ENCODE measurements at places on chromosomes 12 and 14.

DNA sequence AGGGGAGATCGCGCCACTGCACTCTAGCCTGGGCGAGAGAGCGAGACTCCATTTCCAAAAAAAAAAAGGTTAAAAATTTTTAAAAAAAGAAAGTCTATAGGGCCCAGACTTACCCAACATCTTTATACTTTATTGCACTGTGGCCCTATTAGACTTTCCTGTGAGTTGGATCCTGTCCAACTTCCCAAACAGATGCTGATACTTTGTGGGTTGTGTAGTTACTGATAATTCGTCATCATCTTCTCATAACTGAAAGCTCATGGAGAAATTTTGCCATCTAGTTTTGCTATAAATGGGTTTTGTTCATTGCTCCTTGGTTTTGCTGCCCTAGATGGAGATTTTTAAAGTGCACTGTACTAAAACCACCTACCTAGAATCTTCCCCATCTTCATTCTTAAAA lies 31.1 kb downstream of the APOBEC1 start:
- no peak for DNase-seq

GRCh38 chr14:76376878-76377734 lies 1.2 kb downstream of the ESRRB start:
- DNase-seq: no peak

DNA sequence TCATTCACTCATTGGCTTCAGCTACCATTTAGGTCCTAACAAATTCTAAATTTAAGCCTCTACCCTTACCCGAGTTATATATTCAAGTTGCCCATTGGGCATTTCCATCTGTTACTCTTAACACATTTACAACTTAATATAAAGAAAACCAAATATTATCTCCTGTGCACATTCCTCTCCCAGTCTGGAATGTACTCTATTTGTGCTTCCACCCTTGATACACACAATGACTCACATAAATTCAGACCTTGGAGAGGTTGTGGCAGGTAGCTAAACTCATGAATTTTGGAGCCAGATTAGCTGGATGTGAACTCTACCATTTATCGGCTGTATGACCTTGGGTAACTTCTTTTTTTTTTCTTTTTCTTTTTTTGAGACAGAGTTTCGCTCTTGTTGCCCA lies 51.1 kb downstream of the BRMS1L start:
- no peak for DNase-seq

DNA sequence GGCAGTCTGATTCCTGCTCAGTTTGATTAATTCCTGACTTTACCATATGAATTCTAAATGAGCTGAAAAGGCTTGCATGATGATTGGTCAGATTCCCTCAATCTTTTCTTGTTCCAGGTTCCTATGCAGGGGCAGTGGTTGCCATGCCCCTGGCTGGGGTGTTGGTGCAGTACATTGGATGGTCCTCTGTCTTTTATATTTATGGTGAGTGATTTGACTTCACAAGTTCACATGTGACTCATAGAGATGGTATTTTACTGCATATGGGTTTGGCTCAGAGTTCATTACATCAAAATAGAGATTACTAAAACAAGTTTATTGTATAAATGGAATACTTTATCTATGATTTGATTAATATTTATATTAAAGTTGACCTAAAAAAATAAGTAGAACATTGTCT lies 44.8 kb downstream of the SLC17A8 start:
- DNase-seq: no peak

- DNase-seq: no peak
Observed at GRCh38 chr14:61769893-61770292, 7.7 kb downstream of the SNAPC1 start.

All from DND-41 (cell line).